Activated CD4-positive, alpha-beta T cell treated with anti-CD3 and anti-CD28 coated beads, Interleukin-2, amount 50 U/mL, for 1 hour (primary cell): ENCODE measurements at places on chromosomes 3 and 15.

DNA sequence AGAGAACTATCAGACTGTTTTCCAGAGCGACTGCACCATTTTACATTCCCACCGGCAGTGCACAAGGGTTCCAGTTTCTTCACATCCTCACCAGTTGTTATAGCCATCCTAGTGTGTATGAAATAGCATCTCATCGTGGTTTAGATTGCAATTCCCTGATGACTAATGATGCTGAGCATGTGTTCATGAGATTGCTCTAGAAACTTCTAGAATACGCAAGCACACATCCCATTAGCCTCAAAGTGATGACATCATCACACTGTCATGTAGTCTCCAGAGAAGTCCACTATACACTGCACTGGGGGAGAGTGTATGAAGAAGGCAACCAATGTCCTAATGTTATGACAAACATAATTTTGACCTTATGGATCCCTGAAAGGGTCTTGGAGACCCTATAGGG lies 30.1 kb downstream of the FBLN2 start:
- DNase-seq: no peak

DNA sequence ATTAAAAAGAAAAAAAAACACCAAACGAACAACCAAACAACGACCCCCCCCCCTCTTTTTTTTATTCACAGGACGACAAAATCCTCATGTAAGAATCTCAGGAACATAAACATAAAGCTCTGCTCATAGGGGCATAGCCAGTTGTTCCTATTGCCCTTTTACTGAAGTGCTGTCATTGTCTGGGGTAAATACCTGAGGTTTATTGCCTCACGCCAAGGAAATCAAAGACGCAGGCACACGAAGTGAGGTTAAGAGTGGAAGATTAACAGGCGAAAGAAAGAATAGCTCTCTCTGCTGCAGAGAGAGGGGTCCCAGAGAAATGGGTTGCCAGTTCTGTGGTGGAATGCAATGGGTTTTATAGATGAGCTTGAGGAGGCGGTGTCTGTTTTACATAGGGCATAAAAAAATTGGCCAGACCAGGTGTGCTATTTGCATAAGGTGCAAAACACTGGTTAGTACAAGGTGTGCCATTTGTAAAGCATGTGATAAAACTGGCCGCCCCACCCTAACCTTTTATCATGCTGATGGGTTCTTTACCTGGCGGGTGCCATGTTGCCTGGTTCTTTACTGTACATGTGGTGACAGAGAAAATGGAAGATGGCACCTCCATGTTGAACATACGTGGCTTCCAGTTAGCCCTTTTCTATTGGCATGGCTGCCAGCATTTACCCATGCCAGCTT lies 257.6 kb upstream of the ZPLD1 start:
- no peak for DNase-seq

DNA sequence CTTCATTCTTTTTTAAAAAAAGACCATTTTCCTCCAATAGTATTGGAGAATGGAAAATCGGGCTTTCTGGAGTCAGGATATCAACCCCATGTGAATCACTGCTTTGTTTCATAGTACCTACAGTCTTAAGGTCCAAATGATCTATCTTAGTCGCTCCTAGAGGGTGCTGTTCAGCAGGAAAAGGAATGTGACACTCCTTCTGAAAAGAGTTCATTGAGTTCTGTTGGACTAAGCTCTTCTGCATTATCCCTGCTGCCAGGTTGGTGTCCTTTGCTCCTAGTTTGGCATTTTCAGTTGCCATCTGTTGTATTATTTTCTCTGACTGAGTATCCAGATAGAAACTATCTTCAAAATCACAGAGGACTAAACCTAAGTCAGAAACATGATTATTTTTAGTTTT lies 57.2 kb downstream of the POLQ start:
- no peak for DNase-seq

DNA sequence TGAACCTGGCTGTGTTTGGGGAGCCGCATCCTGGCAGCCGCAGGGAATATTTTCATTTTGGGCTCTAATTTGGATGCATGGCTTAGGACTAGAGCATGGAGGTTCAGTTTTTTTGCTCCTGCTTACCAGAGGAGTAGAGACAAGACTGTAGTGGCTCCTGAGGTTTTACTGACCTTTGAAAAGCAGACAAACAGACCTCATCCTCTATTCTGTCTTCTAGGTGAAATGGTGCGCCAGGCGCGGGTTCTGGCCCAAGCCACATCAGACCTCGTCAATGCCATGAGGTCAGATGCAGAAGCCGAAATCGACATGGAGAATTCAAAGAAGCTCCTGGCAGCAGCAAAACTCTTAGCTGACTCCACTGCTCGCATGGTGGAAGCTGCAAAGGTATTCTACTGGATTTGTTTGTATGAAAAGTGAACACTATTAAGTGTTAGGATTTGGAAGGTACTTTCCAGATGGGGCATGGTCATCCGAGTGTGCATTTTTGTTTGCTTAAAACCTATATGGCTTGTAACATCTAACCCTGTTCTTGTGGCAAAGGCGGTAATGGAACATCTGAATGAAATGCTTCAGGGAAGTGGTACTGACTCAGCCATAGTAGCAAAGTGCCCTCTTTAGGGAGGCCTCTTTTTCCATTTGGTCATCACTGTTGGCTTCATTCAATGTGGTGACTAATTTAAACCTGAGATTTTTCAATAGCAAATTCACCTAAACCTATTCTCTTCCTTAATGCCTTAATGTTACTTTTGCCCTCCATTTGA lies 330.7 kb upstream of the TPM1 start:
- DNase-seq: no peak

GRCh38 chr3:14598143-14598569 lies 53.4 kb upstream of the CCDC174 start:
- DNase-seq: peak; percentile 46

GRCh38 chr15:41832875-41833274 lies 5.0 kb downstream of the JMJD7 start:
- no peak for DNase-seq

GRCh38 chr15:22963641-22964040 lies 16.5 kb downstream of the CYFIP1 start:
- no peak for DNase-seq

- DNase-seq: no peak
Observed at GRCh38 chr3:197541756-197542539, 13.8 kb downstream of the BDH1 start.
